ENCODE measurements at places on chromosomes 11 and 22. TPM values are rescaled to one million over a fixed set of nuclear protein-coding genes. Genes with fewer than 3 reads are reported as not detected.

The RIMBP3C gene
- 0.11 TPM for total RNA-seq

The MS4A1 gene
- not detected for total RNA-seq

The FGF4 gene
- not detected for total RNA-seq

The TSPAN32 gene
- total RNA-seq, result under 0.01 TPM

The BCR gene
- 47.4 TPM for total RNA-seq

Data from uterine smooth muscle cell (primary cell).